Glutamatergic neuron (in vitro differentiated cells): ENCODE measurements at places on chromosomes 7 and 10.

DNA sequence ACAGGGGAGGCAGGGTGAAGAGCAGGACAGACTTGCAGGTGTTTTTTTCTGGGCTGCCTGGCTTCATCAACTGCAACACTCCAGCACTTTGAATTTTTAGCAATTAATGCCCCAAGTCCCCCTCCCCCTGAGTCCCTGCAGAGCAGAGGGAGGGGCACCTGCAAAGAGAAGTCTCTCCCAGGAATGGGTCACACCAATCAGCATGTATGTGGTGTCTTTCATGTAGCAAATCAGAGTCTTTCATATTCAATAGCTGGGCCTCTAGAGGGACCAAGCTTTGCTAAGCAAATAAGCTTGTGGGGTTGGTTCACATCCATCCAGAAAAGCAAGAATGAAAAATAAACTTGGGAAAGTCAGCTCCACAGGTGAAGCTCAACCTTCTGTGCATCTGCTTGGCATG is 90.7 kb downstream of the PARP12 start:
- no peak for DNase-seq

DNA sequence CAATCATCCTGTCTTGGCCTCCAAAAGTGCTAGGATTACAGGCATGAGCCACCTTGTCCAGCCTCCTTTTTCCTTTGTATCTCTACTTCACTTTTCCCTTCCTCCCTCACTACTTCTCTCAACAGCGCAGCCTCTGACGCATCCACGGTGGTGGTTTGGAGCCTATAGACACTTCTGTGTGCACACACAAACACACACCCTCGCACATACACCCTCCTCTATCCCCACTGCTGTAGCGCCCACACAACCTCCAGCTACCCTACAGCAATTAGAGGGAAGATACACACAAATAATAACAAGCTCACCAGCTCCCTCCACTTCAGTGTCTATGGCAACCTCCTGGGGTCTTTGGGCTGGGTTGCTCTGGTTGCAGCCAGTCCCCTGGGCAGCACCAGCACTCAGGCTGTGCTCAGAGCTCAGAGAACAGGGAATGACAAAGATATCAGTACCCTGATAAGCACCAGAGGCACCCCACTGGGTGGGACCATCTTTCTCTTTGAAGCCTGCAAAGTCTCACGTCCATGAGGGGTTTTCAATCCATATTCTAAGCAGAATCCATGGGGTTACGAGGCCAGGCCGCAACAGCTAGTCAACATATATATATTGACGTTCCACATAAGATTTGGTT is 3.3 kb upstream of the CAMK2G start:
- DNase-seq = no peak

DNA sequence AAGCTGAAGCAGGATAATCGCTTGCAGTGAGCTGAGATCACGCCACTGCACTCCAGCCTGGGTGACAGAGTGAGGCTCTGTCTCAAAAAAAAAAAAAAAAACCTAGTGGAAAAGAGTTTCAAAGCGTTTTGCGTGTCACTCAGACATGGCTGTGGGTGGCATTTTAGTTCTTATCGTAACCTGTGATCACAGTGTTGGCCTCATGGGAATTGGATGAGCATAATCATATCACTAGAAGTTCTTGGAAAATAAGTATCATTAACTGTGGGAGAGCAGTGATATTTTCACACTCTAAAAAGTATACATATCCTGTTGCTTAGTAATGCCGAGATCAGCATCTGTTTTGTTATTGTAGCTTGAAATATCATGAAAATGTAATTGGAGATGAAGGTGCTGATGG is 92.6 kb downstream of the CREM start:
- DNase-seq = no peak

GRCh38 chr7:155732286-155732685 is 80.0 kb downstream of the SHH start:
- DNase-seq = no peak

- DNase-seq = no peak
These were observed 60.4 kb downstream of the INSYN2A start for GRCh38 chr10:127135844-127136577.

GRCh38 chr7:28016297-28016696 is 164.3 kb downstream of the JAZF1 start:
- DNase-seq = no peak
